ENCODE measurements at places on chromosomes 13 and 19.

DNA sequence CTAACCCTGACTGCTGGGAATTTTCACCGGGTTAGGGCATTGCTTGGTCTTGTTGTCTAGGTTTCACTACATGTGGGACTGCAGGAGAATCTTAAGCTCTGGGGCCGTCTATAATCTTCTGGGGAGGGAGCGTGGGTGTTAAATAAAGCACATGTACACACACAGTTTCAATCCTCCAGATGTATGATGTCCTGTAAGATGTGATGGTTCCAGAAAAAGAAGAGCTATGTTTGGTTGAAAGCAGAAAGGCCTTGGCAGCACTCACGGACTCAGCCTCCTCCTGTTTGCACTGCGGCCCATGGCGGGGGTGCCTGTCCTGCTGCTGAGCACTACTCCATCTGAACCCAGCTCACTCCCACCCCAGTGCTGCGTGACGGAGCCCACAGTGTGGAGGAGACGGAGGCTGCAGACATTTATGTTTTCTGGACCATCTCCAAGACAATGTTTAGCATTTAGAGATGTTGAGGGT, 343.5 kb downstream of the TEX29 start:
- no peak for DNase-seq

GRCh38 chr19:49861541-49862378, 5.6 kb downstream of the PNKP start:
- no peak for DNase-seq

- DNase-seq: no peak
Observed at GRCh38 chr19:51916167-51916566, 11.1 kb upstream of the ZNF613 start.

- DNase-seq: no peak
Observed at GRCh38 chr19:16482745-16483144, 11.0 kb upstream of the EPS15L1 start.

DNA sequence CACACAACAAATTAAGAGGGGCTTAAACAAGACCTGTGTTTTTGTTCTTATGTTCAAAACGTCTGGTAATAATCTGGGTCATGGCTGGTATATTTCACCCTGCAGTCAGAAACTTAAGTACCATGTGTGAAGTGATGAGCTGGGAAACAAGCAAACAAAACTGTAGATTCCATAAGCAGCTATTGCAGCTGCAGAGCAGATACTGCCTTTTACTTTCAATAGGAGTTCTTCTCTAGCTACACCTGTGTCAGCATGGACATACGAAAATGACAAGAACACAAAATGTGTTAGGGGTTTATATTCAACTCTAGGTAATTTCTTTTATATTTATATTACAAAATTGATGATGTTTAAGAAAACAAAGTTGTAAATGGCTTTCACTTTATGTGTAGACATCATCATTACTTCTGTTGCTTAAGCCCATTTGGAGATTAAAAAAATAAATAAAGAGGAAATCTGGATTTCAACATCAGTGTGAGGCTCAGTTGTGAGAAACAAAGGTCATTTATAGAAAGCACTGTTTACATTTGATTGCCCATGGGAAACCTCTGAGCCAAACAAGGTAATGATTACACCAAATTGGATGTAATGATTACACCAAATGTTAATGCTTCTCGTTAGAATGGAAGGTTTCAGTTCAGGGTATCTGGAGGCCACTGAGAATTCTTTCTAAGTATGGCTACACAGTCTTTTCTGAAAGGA, 451.0 kb upstream of the SLC10A2 start:
- DNase-seq: no peak

- DNase-seq: no peak
Observed at GRCh38 chr13:46075811-46076210, 23.3 kb upstream of the ZC3H13 start.

DNA sequence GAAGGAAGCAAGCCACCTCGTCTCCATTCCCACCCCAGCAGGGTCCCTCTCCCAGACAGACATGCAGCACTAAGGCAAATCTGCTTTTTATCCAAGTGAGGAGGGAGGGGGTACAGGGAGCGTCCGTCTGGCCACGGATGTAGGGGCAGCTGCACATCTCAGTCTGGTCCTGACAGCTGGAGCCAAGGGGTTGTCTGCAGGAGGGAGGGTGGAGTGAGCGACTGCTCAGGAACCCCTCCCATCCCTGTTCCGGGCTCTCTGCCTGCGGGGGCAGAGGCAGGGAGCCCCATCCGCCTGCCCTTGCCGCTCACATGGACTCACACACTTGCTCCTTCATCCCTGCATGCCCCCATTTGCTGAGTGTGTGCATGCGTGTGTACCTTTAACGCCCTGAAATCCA, 2.5 kb downstream of the TMEM190 start:
- no peak for DNase-seq

- DNase-seq: peak; percentile 68
Observed at GRCh38 chr19:28519952-28520861, 692.7 kb downstream of the UQCRFS1 start.

- no peak for DNase-seq
Observed at GRCh38 chr19:23996549-23996948, 81.9 kb downstream of the ZNF726 start.

- DNase-seq: no peak
Observed at GRCh38 chr13:94057618-94058186, 421.8 kb downstream of the DCT start.

GRCh38 chr13:49146950-49147355, 73.2 kb upstream of the MLNR start:
- no peak for DNase-seq

DNA sequence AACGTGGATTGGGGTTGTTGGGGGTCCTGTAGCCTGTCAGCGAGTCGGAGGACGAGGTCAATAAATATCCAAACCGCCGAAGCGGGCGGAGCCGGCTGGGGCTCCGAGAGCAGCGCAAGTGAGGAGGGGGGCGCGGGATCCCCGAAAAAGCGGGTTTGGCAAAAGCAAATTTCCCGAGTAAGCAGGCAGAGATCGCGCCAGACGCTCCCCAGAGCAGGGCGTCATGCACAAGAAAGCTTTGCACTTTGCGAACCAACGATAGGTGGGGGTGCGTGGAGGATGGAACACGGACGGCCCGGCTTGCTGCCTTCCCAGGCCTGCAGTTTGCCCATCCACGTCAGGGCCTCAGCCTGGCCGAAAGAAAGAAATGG, 754 bp upstream of the SIX5 start:
- no peak for DNase-seq

DNA sequence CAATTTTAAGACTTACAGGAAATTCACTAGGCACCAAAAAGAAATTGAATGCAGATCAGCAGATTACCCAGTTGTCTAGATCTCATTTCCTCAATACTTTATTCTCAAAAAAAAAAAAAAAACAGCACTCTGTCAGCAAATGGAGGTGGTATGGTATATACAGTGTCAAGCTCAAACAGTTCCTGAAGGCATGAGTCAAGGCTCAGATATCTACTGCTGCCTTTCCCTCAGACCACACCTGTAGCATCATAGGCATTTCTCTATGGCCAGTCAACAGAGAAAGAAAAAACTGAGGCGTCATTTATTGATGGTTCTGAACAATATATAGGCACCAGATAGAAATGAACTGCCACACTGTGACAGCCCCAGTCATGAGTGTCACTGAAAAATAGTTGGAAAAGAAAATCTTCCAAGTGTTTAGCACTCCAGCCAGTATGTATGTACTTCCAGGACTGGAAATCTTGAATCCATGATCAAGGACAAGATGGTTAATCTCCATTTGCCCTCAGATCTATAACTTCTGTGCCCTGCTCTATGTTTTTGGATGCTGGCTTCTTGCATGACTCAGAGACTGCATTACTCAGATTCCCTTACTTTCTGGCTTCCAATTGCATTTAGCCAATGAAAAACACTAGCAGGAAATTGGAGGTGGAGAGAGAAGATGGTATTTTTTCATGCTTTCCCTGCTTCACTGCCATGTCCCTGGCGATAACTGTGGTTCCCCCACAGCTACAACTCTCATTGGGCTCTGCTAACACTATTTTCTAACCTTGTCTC, 8.4 kb upstream of the COG3 start:
- no peak for DNase-seq

DNA sequence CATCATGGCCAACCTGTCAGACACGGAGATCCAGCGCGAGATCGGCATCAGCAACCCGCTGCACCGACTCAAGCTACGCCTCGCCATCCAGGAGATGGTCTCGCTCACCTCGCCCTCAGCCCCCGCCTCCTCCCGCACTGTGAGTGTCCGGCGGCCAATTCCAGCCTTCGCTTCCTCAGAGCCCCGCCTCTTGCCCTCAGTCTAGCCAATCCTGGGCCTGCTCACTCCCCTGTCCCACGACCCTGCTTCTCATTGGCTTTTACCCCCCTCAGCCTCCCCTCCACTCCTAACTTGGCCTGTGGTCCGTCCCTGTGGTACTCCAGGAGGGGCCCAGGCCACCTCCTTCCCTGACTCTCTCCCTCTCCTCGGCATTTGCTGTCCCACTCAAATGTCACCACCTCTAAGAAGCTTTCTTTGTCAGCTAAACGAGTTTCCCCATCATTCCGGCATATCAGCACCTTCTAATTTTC, 12.3 kb downstream of the HRC start:
- DNase-seq: no peak

DNA sequence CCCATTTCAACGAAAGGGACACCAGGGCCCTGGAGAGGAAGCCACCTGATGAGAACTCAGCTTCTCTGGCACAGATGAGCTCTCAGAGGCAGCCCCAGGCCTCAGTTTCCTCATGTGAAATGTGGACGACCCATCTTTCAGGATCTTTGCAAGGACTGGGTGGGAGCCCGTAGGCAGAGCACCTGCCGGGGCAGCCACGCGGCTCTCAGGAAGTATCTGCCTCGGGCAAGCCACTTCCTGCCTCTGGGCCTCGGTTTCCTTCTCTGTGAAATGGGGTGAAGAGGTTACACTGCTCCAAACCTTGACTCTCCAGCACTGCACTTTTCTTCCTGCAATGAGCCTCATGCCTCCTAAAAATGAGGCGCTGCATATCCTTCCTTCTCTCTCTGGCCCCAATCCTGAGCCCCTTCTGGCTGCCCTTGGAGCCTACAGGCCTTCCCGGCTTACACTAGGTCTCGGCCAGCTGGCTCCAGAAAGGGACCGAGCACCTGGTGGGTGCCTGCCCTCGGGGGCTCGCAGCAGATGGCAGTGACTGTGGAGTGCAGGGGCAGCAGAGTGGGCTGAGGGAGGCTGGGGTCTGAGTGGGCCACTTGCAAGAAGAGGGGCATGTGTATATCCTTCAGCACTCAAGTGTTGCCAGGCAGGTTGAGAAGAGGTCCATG, 3.5 kb downstream of the SSBP4 start:
- DNase-seq: no peak

DNA sequence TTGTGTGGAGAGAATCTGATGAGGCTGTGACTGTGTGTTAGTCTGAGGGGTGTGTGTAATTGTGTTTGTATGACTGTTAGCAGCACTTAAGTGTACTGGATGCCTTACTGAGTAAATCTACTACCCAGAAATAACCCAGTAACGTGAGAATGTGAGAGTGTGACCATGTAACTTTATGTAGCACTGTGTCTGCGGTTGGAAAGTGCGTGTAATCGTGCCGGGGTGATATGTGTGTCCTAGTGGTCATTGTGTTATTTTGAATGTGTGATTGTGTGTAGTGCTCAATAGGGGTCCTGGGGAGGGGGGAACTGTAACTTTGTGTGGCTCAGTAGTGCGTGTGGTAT, 550 bp downstream of the ZNF383 start:
- no peak for DNase-seq

Measured in esophagus muscularis mucosa (tissue), 4 donors.